Stimulated activated CD4-positive, alpha-beta T cell treated with anti-CD3 and anti-CD28 coated beads, Interleukin-12 subunit alpha, Interleukin-12 subunit beta, amount 100 ng/mL, for 24 hours (primary cell): ENCODE measurements at places on chromosomes 4 and X.

GRCh38 chr4:101237773-101238172, 109.6 kb downstream of the PPP3CA start:
- no peak for DNase-seq

GRCh38 chr4:182465114-182465513, 221.9 kb downstream of the TENM3 start:
- no peak for DNase-seq

GRCh38 chrX:107970073-107970472, 12.1 kb downstream of the TEX13B start:
- no peak for DNase-seq

DNA sequence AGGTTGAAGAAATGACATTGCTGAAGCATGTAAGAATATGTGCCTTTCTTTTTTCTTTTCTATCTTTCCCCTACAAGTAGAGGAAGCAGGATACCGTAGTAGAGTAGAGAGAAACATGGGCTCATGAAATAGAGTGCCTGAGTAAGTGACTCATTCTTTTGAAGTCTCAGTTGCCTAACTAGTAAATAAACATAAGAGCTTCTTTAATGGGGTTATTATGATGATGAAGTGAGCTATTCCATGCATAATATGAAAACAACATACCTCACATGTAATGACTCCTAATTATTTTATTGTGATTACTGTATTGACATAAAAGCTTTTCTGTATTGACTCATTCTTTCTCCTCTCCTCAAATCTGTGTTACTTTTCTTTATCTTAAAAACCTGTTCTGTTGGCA, 1538.2 kb downstream of the TECRL start:
- no peak for DNase-seq

DNA sequence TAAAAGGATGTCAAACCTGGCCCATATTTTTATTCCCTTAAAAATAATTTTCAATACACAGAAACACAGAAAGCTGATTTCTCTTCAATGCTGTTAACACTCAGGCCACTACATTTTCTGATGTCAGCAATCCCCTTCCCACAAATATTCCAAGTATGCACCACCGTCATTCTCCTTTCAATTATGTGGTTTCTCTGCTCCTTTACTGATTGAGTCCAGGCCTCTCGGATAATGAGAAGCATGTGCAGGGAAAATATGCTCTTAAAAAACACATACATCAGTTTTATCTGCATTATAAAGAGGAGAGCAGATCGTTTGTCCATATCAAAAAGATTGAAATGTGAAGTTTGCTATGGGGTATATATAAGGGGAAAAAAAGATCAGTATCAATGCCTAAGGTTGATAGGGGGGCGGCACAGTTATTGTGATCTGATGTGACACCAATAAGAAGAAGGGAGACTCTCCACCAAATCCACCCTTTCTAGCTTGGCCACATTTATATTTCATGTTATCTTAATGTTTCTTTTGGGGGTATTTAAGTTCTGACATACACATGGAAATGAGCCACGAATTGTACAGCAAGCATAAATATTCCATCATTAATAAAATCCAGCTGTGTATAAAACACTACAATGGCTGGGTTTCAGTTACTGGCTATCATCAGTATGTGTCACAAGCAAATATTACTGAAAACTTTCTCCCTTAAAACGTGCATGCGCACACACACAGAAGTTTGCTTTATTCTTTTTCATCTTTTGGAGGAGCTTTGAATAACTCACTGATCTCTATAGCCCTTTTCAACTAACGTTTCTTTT, 6.4 kb downstream of the AMOT start:
- DNase-seq = no peak

- DNase-seq = no peak
Observed at GRCh38 chr4:37797923-37798322, 28.6 kb upstream of the PGM2 start.

DNA sequence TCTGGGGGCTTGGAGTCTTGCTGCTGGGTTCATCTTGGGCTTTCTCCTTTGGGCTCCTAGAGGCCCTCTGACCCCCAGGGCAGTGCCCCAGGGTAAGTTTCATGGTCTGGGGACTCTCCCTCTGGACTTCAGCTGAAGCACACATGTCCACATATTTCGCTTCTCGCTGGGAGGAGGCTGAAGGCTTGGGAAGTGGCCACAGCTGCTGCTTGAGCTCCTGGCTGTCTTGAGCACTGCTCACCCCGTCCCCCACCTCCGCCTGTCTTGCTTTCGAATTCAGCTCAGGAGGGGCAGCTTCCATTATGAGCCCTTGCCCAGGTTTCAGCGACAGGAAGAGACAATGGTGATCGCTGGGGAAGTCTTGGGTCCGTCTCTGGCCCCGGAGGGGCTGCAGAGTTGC, 3.7 kb downstream of the C4orf54 start:
- DNase-seq = no peak

- no peak for DNase-seq
Observed at GRCh38 chr4:88219099-88219498, 60.7 kb upstream of the ABCG2 start.

- DNase-seq = no peak
Observed at GRCh38 chrX:20046223-20046622, 55.4 kb upstream of the BCLAF3 start.

GRCh38 chrX:133267621-133268020, 49.5 kb upstream of the TFDP3 start:
- DNase-seq = no peak

- DNase-seq = no peak
Observed at GRCh38 chr4:156677131-156677531, 294.5 kb downstream of the PDGFC start.

DNA sequence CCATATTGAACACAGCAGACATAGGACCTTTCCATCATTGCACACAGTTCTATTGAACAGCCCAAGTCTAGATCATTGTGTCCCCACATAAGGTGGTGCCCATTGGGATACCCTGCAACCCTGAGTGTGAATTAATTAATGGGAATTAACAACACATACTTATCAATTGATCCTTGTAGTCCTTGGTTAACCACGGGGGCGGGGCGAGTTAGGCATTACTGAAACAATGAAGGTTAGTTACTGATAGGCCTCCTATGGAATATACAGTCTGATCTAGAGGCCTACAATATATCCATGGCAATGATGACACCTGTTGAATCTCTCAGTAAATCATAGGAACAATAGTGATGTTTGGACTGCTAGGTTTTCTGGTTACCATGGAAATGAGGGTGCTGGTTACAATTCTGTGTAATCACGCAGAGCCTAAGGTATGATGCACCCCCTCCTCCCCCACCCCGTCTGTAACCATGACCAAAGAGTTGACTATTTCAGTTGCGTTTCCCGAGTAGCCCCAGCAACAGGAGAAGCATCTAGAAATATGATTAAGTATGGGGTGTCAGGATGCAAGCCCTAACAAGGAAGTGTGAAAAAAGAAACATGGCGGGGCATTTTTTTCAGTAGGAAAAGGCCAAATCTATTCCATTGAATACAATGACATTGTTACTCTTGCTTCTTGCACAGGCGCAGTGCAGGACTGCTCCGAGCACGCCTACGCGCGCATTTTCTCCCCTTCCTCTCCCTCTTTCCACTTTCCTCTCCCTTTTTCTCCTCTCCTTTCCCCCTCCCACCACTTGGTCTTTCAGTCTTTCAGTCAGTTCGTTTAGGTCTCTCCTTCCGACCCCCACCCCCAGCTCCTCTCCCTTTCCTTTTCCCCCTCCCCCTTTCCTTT, 677 bp upstream of the NONO start:
- DNase-seq = no peak

DNA sequence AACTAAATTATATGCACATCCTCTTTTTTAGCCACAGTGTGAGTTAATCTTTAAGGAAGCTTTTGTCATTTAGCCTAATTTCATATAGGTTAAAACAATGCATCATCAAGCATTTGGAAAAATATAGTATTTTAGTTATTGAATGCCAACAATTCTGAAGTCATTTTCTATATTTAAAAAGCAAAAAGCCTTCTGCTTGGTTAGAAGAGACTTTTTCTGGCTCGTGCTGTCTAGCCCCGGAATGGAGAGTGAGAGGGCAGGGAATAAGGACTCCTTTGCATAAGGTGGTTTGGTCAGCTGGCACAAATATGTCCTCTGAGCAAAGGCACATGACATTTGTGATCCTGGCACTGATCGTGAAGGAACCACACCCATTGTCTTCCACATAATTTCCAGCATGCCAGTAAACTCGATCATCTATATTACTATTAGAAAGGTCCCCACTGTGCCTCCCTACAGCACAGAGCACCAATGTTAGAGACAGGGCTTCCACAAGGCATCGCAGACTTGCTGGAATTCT, 393.7 kb upstream of the INTU start:
- DNase-seq = no peak

DNA sequence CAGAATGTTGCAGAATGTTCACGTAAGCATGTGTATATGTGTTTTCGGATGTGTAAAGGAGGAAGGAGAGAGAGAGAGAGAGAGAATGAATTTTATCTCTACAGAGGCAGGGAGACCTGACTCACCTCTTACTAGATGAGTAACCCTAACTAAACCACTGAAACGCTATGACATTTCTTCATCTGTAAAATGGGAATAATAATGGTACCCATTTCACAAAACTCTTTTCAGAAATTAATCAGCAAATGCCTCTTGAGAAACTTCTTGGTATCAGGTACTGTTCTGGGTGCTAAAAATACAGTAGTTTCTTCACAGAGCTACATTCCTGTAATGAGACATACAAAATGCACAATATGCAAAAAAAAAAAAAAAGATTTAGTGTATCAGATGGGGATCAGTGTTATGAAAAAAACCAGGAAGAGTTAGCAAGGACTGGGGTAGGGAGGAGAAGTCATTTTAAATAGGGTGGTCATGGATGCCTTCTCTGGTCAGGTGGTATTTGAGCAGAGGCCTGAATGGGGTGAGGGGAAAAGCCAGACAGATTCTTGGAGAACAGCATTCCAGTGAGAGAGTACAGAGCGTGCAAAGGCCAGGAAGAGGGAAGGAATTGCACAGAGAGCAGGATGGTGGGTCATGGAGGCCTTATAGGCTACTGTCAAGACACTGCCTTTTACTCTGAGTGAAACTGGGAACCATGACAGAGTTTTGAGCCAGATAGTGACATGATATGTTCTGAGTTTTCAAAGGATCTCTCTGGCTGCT, 84.9 kb upstream of the SPANXB1 start:
- no peak for DNase-seq

- no peak for DNase-seq
Observed at GRCh38 chr4:160371446-160371845, 1268.6 kb downstream of the RAPGEF2 start.

- no peak for DNase-seq
Observed at GRCh38 chr4:97106161-97106560, 1037.1 kb downstream of the STPG2 start.
